ENCODE measurements at places on chromosomes 4 and X.

DNA sequence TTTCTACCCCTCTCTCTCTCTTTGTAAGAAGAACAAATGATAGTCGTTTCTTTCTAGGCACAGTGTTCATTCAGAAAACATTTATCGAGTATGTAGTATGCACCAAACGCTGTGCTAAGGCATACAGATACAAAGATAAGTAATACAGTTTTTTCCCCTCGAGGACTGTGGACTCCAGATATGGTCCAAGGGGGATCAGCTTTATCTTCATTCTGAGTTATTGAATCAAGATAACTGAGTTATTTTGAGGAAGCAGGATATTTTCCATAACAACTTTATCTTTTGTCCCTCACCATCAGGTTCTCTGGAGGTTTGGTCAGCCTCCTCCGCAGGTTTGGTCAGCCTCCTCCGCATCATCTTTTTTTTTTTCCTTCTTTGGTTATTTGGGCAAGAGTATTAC, 15.0 kb downstream of the EREG start:
- no peak for DNase-seq

GRCh38 chr4:87502580-87503238, 26.5 kb downstream of the SPARCL1 start:
- DNase-seq = no peak

DNA sequence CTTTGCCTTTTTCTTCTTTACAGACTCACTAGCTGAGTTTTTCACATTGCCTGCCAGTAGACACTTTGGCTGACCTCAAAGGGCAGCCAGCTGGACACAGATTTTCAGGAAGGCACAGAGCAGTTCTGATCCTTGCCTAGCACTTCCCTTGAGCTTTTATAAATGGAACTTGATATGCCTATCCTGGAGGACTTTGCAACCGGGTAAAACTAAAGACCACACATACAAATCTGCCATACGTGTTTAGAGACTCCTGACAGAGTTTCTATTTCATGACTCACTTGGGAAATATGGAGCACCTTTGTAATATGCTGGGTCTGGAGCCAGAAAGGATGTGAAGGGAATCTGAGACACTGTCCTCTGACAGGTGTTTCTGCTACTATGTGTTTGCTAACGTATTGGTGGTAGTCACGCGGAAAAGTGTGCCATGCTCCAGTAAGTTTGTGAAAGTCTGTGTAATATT, 56.7 kb upstream of the RASSF6 start:
- DNase-seq = no peak

DNA sequence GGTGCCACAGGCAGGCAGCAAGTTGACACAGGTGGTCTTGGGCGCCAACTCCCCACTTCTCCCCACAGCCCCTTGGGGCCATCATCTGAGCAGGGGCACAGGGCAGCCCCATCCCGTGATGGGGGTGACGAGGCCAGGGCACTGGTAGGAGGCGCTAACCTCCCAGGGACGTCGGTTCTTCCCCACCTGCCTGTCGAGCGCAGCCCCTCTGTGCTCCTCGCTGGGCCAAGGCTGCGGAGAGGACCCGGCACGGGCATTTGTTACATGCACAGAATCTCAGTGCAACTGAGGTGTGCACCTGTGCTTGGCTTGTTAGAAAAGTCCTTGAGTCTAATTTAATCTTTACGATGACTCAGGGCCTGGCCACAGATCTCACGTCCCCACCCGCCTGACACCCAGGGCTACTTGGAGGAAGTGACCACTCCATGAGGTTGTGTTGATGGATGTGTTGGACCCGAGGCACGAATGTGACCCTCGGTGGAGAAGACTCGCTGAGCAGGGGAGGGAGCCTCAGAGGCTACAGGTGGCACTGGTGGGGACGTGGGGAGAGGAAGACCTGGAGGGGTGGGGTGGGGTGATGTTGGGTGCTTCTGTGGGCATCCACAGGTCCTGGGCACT, 3.1 kb upstream of the SH3TC1 start:
- no peak for DNase-seq

GRCh38 chr4:161132715-161133425, 1030.9 kb downstream of the FSTL5 start:
- DNase-seq = no peak

GRCh38 chr4:14985161-14985560, 17.1 kb upstream of the CPEB2 start:
- DNase-seq = no peak

- no peak for DNase-seq
Observed at GRCh38 chr4:148716431-148717052, 274.3 kb upstream of the NR3C2 start.

- DNase-seq = no peak
Observed at GRCh38 chrX:131918839-131919238, 104.3 kb upstream of the STK26 start.

DNA sequence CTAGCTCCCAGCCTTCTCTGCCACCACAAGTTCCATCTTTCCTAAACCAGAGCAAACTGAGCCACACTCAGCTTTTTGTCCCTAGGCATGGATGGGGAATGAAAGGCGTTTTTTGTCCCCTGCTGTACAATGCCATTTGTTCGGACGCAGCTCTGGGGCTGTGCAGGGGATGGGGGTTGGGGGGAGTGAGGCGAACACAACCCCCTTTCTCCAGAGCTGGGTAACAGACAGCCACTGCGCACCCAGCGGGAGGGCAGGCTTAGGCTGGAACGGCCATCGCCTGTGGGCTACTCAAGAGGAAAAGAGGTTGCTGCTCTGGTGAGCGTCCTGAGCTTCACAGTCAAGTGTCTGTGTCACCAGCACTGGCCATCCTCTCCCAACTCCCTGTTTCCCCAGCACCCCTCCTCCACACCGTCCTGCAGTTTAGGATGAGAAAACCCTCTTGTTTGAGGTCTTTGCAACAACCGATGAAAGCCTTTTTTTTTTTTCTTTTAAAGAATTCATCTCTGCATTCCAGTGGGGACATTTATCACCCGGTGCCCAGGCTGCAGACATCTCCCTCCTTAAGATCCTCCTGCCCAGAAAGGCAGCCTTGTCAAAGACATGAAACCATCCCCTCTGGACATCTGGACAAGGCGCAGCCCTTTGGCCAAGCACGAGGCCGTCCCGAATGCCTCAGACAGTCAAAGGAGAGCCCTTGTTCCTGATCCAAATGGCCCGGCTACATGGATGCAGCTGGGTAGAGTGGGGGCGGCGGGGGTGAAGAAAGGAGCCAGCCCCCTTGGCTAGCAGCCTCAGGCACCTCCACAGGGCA, 419.6 kb downstream of the BCOR start:
- no peak for DNase-seq

- no peak for DNase-seq
Observed at GRCh38 chrX:10965174-10965798, 145.8 kb upstream of the HCCS start.

DNA sequence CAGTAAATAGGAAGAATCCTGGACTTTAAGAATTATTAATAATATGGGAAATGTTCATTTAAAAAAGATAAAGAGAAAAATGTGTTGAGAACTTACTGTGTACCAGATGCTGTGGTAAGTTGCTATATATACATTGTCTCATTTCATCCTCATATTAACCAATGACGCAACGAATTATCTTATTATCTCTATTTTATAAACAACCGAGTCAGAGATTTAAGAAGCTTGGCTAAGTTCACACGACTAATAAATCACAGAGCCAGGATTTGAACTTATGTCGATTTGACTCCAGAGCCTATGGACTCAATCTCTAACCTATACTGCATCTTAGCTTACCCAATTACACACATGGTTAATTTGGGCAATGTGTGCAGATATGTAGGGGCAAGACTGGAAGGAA, 15.5 kb upstream of the DCTD start:
- DNase-seq = no peak

DNA sequence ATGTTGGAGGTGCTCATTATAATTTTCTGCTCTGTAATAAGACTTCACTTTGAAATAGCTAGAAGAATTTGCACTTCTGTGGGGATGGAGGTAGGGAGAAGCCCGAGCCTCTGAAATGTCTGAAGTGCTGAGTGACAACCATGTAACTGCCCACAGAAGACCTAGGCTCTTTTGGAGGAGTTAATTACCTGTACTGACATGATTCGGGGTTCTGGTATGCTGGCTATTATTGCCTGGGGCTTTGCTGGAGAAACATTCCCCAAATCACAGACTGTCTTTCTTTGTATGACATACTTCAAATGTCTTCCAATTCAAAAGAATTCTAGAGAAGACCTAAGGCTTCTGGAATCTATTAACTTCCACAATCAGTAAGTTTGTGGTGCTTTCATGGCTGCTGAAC, 211.2 kb upstream of the POF1B start:
- DNase-seq = no peak

- no peak for DNase-seq
Observed at GRCh38 chrX:120797188-120797851, 78.3 kb downstream of the CT47B1 start.

- peak; percentile 53 for DNase-seq
Observed at GRCh38 chr4:37244583-37245390, at the start of gene NWD2. TSS of gene NWD2 (plus strand) at chr4:37244743. CDS start at chr4:37245068, 325 bp downstream.

DNA sequence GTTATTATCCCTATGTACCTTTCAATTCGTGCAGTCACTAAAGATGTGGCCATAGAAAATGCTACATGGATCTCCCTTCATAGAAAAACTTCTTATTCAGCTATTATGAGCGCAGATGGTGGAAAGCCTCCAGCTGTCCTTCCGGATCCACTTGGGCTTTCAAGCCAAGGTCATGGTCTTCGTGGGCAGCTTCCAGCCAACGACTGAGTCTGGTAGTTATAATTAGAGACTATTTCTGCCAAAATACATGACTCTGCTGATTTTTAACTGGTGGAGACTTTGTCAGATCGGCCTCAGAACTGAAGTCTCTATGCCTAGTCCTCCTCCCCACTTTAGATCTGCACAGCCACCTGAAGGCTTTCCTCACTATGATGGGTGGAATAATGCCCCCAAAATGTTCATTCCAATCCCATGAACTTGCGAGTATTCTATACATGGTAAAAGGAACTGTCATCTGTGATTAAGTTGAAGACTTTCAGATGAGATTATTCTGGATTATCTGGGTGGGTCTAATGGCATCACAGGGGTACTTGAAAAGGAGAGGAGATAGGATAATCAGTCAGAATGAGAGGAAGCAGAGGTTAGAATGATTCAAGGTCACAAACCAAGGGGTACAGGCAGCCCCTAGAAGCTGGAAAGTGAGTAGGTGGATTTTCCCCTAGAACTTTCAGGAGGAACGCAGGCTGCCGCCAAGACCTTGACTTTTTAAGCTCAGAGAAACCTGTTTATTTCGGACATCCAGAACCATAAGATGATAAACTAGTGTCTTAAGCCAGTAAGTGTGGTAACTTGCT, 171.1 kb upstream of the CXCL13 start:
- DNase-seq = no peak

DNA sequence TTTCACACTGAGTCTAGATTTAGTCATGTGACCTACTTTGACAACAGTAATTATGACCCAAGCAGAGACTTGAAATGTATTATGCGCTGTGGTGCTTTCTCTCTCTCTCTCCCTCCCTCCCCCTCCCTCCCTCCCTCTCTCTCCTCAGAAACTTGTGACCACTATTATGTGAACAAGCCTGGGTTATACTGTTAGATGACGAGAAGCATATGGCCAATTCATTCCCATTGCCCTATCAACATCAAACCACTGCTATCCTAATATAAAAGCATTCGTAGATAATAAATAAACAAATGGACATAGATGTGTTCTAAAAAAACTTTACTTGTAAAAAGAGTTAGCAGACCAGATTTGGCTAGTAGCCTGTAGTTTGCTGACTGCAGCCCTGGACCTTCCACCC, 18.2 kb downstream of the FTHL17 start:
- no peak for DNase-seq

DNA sequence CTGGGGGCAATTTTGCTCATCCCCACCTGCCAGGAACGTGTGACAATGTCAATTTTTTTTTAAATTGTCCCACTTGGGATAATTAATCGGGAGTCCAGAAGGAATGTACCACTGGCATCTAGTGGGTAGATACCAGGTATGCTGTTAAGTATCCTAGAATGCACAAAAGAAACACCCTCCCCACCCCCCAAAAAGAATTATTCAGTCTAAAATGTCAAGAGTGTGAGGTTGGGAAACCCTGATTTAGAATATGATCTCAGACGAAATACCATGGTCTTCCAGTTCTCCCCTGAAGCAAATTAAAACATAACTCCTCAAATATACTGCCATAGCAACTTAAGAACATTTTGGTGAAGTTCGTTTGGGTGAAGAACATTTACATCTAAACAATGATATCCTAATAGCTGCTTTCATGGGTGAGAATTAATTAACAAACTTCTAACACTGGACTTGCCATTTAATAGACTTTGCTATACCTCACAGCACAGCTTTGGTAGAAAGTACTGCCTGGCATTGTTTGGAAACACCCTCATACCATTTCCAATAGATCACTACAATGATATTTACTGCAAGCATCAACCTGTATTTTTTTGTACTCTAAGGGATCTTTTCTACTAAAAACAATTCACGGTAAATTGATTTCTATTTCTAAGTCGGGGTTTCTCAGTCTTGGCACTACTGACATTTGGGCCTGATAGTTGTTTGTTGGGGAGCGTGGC, 36.5 kb downstream of the SH3RF1 start:
- no peak for DNase-seq

GRCh38 chr4:47484168-47484567, 907 bp upstream of the ATP10D start:
- no peak for DNase-seq

DNA sequence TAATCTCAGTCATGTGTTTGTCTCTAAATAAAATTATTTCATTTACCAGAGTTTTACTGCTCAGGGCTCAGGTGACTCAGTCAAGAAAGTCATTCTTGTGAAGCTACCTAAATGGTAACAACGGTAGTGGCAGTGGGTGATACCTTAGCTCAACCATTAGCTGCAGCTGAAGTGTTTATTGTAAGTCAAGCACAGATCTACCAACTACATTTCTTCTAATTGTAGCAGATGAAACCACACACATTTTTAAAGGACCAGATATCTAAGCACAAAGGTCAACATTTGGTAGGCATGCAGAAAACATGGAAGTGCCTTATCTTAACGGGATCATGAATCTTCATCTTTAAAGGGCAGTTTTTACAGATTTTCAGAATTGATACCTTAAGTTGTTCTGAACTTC, 79.1 kb downstream of the FAT4 start:
- DNase-seq = no peak

GRCh38 chr4:19278665-19279064, 973.0 kb upstream of the SLIT2 start:
- DNase-seq = no peak

- DNase-seq = peak; percentile 17
Observed at GRCh38 chr4:112189754-112190153, 41.8 kb upstream of the AP1AR start.

- no peak for DNase-seq
Observed at GRCh38 chr4:158051401-158052235, 121.2 kb downstream of the GASK1B start.

GRCh38 chrX:16076834-16077233, 46.5 kb upstream of the GRPR start:
- no peak for DNase-seq
